H9 (cell line): ENCODE measurements at places on chromosomes 7 and 10. TPM values are rescaled to one million over a fixed set of nuclear protein-coding genes. Genes with fewer than 3 reads are reported as not detected.

Gene MPP7
- 4.7 and 6.9 TPM in 2 replicates for total RNA-seq

Gene CALCR
- total RNA-seq, result 0.44 and 0.52 TPM in 2 replicates

- H3K27me3 ChIP-seq, result peaks cover 25% of the 10 kb centered on the region
- H3K4me1 ChIP-seq, result no peaks in the 10 kb centered on the region; the same call in 1 of the 2 replicates
- DNase-seq, result no peak
- H3K36me3 ChIP-seq, result peaks cover 7% of the 10 kb centered on the region
- H3K4me3 ChIP-seq, result no peak overlapping the region
These were observed 4.3 kb upstream of the KCNMA1 start for GRCh38 chr10:77641788-77642397.

DNA sequence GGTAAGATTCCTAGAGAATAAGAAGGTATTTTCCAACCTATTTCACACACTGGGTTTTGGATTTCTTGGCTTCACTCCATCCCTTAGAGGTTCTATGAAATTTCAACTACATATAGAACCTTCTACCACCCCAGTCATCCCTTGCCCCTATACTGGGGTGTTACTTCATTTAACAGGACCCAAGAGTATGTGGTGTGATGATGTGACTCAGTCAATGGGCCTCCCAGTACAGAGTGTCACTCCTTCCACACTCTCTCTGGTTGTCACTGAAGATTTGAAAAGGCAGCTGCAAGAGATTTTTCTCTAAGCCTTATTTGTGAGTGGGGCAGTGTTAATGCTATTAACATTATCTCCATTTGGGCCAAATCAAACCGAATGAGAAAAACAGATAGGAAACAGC, 33.5 kb downstream of the FGFBP3 start:
- no peak overlapping the region for H3K27ac ChIP-seq
- H3K36me3 ChIP-seq, result peaks cover 10% of the 10 kb centered on the region
- H3K4me1 ChIP-seq, result peaks cover 4% of the 10 kb centered on the region; the same call in 1 of the 2 replicates
- H3K27me3 ChIP-seq, result no peaks in the 10 kb centered on the region
- DNase-seq, result no peak

GRCh38 chr7:132476541-132476940, 99.7 kb downstream of the PLXNA4 start:
- H3K4me3 ChIP-seq, result no peak overlapping the region
- peaks cover 6% of the 10 kb centered on the region; the same call in 1 of the 2 replicates for H3K4me1 ChIP-seq
- H3K27me3 ChIP-seq, result no peaks in the 10 kb centered on the region
- no peak overlapping the region for H3K27ac ChIP-seq
- no peak for DNase-seq
- no peaks in the 10 kb centered on the region for H3K36me3 ChIP-seq

DNA sequence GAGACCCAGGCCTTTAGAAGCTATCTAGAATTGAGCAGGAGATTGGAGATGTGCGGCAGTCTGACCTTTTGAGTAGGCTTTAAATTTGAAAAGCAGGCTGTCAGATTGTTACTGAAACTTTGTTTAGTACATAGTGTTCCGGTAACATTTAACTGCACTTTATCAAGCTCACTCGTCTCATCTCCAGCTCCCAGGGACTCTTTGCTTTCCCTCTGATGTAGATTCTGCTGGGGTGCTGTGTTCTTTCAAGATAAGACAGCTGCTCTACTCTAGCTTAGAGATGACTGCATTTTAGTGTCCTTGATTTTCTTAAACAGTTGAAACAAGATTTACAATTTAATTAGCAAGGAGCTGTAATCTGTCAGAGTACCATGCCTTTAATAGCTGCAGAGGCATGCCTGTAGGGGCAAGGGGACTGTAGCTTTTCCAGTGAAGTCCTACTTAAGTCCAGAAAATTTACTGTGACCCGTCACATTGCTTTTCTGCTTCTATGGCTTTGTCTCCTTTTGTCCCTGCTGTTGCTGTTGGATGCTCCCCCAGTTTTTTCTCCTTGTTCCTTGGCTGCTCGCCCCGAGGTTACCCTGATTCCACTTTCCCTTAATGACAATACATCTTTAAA, 56.4 kb upstream of the MTPN start:
- no peak overlapping the region for H3K4me3 ChIP-seq
- no peaks in the 10 kb centered on the region for H3K4me1 ChIP-seq
- no peaks in the 10 kb centered on the region for H3K27me3 ChIP-seq
- peaks cover 3% of the 10 kb centered on the region; the same call in 1 of the 3 replicates for H3K36me3 ChIP-seq
- H3K27ac ChIP-seq, result no peak overlapping the region
